ENCODE measurements at places on chromosomes 7 and 10. TPM values are rescaled to one million over a fixed set of nuclear protein-coding genes. Genes with fewer than 3 reads are reported as not detected.

GRCh38 chr10:4776234-4776638 is 49.8 kb upstream of the AKR1E2 start:
- no peak for DNase-seq

- no peak for DNase-seq
Measured at GRCh38 chr7:128055637-128056036, 24.4 kb upstream of the LRRC4 start.

The SYT15B gene
- 3.6 TPM for polyA plus RNA-seq

DNA sequence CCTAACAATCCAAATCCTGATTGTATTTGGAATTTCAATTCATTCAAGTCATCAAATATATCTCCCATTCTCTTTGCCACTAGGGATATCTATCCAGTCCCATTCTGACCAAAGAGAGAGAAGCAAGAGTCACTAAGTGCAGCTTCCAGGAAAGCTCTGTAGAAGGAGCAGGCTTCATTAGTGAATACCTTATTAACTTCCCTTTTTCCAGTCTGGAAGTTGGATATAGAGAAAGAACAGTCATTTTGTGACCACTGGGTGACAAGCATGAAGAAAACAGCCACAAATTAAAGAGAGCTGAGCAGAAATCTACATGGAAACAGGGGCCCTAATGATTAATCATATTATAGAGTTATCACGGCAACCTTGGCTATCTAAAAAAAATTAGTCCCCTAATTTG is 190.7 kb upstream of the ADO start:
- no peak for DNase-seq

GRCh38 chr7:148419856-148420832 is 170.4 kb upstream of the C7orf33 start:
- no peak for DNase-seq

- no peak for DNase-seq
Measured at GRCh38 chr7:28347475-28348318, 64.6 kb upstream of the CREB5 start.

DNA sequence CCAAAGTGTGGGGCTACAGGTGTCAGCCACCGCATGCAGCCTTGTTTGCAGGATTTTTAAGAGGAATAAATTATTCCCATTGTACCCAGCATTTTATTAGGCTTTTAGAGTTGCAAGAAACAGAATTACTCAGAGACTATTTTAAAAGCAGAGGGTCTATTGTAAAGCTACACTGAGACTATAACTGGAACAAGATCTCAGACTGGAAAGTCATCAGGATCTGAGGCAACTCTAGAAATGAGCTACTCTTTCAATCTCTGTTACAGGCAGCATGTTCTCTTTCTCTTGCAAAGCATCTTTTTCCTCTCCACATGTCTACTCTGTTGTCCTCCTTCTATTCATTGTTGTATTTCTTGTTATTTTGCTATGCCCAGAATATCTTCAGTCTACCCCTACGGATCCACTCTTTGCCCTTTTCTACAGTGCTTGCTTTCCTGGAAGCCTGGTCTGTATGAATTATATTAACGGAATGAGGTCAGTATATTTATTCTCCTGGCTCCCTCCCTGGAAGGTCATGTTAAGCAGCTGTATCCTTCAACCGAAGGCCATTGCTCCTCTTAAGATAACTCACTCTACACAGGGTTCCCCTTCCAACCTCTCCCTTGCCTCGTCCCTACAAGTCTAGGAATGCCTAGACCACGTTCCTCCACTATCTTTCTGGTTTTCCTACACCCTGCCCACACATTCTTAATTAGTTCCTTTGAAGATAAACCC is 27.7 kb upstream of the MICU1 start:
- no peak for DNase-seq

DNA sequence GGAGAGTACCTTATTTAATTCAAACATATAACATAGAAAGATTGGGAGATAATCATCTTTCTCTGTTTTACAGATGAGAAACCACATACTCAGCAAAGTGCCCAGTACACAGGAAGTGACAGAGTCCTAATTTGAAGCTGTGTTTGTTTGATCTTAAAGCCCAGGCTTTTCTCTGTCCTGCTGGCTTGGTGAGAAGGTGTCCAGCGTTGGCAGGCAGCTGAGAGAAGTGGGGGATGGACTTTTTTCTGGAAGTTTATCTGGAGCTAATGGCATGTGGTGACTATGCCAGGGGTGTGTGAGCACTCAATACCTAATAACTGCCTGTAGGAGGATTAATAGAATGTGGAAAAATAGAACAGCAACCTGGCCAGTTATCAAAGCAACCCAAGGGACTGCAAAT is 60.8 kb downstream of the NPSR1 start:
- DNase-seq = no peak

DNA sequence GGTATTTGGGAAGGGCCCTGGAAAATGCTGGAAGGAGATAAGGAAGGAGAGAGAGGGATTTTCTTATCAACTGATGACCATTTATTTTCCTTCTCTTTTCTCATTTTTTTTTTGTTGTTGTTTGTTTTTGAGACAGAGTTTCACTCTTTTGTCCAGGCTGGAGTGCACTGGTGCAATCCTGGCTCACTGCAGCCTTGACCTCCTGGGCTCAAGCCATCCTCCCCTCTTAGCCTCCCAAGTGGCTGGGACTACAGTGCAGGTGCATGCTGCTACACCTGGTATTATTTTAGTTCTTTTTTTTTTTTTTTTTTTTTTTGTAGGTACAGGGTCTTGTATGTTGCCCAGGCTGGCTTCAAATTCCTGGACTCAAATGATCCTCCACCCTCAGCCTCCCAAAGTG is 52.2 kb downstream of the HIP1 start:
- DNase-seq = no peak

GRCh38 chr7:135508883-135509588 is 866 bp downstream of the CNOT4 start:
- DNase-seq = peak; percentile 19

GRCh38 chr10:69639291-69640195 is 9.5 kb downstream of the FAM241B start:
- no peak for DNase-seq

DNA sequence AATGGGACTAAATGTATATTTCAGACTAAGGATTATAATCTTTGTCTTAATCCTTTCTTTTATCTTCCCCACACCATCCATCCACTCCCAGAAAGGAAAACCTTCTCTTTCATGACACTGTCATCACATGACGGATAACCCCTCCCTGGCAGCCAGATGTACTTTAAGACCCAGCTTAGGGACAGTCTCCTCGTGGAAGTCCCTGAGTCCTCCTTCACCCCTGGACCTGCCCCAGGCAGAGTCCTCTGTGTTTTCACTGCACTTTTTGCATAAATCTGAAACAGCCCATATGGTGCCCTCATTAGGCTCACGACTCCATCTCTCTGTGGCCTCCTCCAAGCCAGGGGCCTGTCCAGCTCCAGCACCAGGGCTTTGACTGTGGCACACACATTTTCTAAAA is 16.0 kb downstream of the NRAP start:
- no peak for DNase-seq

DNA sequence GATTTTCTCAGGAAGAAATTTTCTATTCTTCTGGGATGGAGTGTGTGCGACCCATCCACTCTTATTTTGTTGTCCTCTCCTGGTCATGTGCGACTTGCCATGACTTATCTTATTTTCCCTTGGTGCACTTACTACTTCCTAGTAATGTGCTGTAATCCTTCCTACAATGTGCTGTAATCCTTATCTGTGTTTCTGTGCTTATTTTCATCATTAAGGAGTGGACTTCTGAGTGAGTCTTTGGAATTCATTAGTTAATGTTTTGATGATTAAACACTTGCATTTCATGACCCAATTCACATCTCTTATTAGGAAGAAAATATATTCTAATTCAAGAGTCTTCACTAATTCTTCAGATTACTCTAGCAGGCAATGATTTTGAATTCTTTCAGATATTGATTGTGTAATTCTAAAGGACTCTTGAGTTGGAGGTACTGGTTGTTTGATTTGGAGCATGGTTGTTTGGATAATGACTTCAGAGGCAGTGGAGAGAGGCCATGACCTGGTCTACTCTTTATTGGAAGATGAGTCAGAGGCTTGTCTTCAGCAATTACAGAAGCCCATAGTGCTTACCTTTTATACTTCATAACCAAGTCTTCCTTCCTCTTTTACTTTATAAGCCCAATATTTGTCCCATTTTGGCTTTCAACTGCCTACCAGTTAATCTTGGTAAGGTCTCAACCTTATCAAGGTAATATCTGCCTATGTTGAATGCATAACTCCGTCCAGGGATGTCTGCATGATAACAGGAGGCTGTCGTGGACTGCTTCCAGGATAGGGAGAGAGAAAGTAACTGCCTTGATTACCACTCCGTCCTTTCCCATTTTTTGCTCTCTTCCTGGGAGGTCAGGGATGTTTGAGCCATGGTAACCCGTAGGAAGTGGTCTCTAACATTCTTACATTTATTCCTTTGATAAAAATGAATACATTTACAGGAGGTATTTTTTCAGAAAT is 278.3 kb upstream of the SP8 start:
- DNase-seq = no peak

The ASAH2 gene
- 5.0 TPM for polyA plus RNA-seq

The UNC5B gene
- polyA plus RNA-seq = 57.8 TPM

GRCh38 chr7:27181795-27182275 is 3.2 kb downstream of the HOXA11 start:
- no peak for DNase-seq

All from left renal cortex interstitium (tissue), 4 donors.